ENCODE measurements at places on chromosomes 16 and 17.

DNA sequence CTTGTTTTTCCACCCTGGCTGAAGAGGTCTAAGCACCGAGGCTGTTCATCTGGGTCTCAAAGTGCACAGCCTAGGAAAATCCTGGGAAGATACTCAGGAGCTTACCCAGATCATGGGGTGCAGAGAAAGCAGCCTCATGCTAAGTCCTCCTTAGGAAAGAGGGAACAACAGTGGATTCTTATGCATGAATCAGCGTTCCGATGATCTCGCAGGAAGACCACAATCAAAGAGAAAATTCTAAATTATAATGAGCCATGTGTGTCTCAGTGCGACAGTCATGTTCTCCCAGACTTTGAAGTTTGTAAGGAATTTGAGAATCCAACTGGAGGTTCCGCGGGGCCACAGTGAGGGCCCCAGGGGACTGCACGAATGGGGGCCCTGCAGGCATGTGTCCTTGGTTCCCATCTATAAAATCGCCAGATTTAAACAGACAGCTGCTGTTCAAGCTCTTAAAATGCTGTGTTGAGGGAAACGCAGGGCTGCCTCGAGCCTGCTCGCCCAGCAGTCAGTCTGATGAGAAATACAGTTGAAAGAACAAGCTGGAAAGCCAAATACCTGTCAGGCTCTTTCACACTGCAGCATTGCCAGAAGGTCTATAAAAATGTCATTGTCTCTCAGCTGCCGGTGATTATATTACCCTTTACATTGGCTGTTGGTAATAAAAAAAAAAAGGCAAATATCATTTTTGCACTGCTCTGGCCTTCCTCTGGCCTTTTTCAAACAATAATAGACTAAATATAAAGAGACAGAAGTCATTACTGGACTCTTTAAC lies 152.1 kb downstream of the PMP22 start:
- no peak for DNase-seq

DNA sequence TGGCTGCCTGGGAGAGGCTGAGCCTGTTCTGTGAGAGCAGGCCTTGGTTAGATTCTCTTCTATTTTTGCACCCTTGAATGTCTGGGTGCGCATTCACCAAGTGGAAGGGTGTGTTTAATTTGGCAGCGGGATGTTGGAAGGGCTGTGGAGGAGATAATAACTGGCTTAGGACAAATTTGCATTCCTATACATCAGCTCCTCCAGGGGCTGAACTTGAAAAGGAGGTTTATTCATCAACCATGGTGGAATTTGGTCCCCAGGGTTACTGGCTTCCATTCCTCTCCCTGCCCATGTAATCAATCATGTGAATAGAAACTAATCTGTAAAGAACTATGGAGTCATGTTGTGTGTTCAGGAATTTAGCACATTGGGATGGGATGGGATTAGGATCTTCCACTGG lies 100.2 kb upstream of the FOXF1 start:
- DNase-seq = no peak

DNA sequence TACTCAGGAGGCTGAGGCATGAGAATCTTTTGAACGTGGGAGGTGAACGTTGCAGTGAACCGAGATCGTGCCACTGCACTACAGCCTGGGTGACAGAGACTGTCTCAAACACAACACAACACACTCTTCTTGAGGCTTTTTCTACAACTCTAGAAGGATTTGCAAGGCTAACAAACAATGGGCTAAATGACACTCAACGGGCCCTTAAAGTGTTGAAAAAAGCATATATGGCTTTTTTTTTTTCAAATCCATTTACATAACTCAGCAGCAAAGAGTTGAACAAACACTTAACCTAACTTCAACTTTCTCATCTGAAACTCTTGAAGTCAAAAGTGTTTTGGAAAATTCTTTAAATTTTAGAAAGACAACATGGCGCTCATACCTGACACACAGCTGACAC lies 22.3 kb downstream of the CDR2 start:
- no peak for DNase-seq

- DNase-seq = no peak
Observed at GRCh38 chr17:17926840-17927449, 45.3 kb downstream of the TOM1L2 start.

DNA sequence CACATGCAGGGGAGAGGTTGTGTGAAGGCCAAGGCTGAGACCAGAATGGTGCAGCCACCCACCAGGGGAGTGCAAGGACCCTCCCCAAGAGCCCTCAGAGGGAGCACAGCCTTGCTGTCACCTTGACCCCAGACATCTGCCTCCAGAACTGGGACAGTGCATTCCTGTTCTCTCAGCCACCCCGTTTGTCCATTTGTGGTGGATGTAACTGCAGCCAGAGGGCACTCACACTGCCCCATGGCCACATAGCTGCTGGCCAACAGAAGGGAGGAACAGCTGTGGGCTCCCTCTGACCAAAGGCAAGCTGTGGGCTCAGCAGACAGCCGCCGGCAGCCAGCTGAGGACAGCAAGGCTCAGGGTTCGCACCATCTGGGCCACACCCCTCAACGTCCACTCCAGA lies 49.8 kb upstream of the KLHDC4 start:
- DNase-seq = no peak

DNA sequence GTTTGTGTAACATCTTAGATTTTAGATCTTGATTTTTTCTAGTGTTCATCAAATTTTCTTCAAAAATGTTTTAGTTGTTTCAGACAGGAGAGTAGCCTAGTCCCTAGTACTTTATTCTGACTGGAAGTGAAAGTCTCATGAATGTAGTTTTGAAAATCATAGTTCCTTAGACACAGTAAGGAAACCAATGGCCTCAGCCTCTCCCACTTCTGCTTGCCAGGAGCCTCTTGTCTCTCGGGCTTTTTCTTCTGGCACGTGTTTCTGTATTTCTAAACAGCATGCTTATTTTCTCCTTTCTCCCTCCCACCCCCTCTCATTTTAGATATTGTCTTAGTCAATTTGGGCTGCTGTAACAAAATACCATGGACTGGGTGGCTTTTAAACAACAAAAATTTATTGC lies 9.8 kb downstream of the SLFN5 start:
- no peak for DNase-seq

- no peak for DNase-seq
Observed at GRCh38 chr17:36885771-36886377, 51.4 kb upstream of the LHX1 start.

GRCh38 chr17:75353176-75353575 lies 52.3 kb downstream of the GRB2 start:
- no peak for DNase-seq

GRCh38 chr16:51638339-51639135 lies 487.5 kb upstream of the SALL1 start:
- no peak for DNase-seq

DNA sequence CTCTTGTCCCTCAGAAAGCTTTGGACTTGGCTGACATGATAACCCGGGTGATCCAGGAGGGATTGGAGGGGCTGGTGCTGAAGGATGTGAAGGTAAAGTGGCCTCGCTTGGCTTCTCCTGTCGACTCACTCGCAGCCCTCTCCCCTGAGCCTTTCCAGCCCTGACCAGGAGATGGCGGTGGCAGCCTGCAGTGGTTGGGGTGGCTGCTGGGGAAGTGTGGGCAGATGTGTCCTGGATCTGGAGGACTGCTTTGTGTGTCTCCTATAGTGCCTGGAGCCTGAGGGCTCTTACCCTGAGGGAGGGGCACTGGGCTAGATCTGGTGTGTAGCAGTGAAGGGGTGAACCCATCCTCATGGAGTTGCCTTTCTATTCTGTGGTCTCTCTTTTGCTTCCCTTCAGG lies 17.9 kb downstream of the LIG3 start:
- DNase-seq = no peak

- DNase-seq = no peak
Observed at GRCh38 chr17:19905502-19905901, 37.8 kb upstream of the ULK2 start.

DNA sequence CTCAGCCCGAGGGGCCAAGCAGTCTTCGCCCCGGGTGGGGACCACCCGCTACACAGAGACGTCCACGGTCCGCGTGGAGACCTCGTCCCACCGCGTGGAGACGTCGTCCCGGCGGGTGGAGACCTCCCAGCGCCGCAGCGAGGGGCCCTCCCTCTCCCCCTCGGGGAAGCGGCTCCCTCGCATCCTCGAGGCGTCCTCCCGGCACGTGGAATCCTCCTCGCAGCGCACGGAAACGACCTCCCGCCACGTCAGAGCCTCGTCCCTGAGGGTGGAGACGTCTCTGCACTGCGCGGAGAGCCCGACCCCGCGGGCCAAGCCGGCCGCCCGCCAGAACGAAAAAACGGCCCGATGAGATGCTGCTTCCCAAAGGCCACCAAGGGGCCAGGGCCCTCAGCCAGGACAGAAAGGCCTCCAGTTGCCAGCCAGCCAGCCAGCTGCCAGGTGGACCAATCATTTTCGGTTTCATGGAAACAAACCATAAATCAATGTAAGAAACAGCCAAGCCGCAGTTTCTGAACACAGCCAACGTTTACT lies 424 bp downstream of the C17orf100 start:
- DNase-seq = no peak

- DNase-seq = no peak
Observed at GRCh38 chr16:30349675-30350074, 5.4 kb downstream of the CD2BP2 start.

DNA sequence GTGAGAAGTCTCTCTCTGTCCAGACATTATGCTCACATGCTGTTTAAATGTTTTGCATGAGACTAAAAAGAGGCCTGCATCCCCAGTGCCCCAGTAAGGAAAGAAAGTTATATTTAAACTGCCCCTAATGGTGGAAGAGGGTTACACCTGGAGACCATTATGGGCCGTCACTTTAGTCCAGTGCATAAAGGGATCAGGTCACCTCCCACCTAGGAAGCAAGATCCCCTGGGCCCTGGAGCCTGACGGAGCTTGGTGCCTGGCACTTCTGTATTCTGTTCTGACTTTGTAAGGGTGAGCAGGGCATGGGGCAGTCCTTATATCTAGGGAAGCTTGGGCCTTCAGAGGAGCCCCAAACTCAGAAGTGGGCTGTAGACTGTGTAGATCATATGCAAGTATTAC lies 67.9 kb downstream of the CPPED1 start:
- DNase-seq = no peak

- DNase-seq = no peak
Observed at GRCh38 chr16:56912746-56913708, 18.9 kb upstream of the HERPUD1 start.

GRCh38 chr16:88008840-88009239 lies 57.6 kb downstream of the BANP start:
- DNase-seq = no peak

DNA sequence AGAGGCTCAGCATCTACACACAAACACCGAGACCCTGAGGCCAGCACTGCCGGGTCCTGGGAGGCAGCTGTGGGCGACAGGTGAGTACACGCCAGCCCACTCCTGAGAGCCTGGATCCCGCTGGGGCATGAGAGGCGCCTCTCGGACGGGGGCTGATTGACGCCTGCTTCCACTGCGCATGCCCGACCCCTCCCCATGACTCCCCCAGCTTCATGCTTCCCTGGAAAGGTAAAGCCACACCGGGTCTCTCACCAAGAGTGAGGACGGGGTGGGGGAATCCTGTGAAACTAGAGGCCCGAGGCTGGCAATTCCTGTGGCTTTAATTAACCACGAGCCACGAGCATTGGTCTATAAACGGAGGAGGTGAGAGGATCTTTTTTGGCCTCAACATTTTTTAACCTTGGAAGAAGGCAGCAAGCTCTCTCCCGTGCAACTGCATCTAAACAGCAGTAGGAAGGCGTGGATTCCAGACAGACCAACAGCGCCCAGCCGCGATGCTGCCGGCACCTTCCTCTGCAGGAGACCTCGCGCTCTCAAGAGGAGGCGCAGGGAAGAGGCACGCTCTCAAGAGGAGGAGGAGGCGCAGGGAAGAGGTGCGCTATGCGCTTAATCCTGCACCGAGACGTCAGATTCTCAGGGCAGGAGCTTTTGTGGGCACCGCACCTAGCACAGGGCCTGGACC lies 71.8 kb upstream of the METRNL start:
- no peak for DNase-seq

DNA sequence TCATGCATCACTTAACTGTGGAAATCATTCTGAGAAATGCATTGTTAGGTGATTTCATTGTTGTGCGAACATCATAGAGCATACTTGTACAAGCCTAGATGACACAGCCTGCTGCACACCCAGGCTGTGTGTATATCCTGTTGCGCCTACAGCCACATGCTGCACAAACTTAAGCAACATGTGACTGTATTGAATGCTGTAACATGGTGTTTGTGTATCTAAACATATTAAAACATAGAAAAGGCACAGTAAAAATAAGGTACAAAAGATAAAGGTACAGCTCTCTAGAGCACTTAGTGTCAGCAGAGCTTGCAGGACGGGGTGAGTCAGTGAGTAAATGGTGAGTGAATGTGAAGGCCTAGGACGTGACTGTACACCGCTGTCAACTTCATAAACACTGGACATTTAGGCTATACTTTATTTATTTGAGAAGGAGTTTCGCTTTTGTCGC lies 11.9 kb downstream of the FOXK2 start:
- DNase-seq = no peak

GRCh38 chr17:45425125-45425983 lies 7.3 kb downstream of the ARHGAP27 start:
- DNase-seq = peak; percentile 79

DNA sequence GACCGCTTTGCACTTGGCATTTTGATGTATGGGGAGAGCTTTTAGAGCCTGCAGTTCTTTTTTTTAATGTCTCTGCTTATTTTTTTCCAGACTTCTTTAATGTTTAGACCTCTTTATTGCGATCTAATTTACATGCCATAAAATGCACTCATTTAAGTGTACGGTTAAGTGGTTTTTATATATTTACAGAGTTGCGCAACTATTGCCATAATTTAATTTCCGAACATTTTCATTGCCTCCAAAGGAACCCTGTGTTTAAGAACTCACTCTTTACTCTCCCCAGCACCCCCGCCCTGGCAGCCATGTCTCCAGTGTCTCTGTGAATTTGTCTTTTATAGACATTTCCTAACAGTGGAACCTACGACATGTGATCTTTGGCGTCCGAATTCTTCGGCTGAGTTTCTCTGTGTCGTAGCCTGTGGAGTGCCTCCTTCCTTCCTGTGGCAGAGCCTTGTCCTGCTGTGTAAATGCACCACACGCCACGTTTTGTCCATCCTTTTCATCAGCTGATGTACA lies 24.0 kb downstream of the ZNF750 start:
- no peak for DNase-seq
